ENCODE measurements at places on chromosomes 6 and 20.

GRCh38 chr6:3284436-3284876 is 25.7 kb downstream of the PSMG4 start:
- DNase-seq = no peak

DNA sequence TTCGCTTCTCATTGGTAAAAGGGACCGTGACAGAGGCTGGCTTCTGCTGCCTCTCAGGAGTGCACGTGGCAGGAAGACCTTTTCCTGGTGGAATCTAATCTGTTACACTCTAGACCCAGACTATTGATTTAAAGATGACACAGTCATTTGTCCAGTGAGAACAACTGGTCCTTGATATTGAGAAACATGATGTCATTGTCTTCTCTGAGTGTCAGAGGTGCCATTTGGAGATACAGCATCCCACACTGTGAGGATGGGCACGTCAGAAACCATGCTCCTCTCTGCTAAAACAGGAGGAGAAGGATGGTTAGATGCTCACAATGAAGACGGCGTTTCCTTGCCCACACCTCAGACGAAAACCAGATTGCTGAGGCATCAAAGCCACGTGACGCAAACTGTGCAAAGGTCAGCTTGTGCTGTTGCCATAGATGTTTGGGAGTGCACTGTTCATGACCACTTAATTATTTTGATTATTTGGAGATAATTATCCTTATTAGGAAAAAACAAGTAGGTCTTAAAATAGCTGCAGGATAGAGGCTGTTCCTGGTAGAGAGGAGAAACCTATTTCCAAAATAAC is 169.0 kb downstream of the SMOC2 start:
- no peak for DNase-seq

DNA sequence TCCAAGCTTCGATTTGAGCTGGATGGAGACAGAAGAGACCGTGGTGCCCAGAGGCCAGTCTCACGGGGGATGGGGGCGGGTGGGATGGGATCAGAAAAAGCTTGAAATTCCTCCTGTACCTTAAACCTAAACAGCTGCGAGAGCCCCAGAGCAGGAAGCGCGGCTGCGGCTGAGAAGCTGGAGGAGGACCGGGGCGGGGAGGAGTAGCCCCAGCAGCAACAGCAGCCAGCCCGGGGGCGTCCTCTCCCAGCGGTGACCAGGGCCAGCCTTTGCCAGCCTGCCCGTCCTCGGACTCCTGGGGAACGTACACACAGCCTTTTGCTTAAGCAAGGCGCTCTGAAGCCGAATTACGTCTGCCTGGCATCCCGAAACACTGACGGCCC is 17.4 kb upstream of the PRDM13 start:
- DNase-seq = no peak

- DNase-seq = no peak
Observed at GRCh38 chr6:2669067-2669700, 81.5 kb downstream of the MYLK4 start.

- no peak for DNase-seq
Observed at GRCh38 chr20:32477594-32478512, 107.3 kb downstream of the NOL4L start.

DNA sequence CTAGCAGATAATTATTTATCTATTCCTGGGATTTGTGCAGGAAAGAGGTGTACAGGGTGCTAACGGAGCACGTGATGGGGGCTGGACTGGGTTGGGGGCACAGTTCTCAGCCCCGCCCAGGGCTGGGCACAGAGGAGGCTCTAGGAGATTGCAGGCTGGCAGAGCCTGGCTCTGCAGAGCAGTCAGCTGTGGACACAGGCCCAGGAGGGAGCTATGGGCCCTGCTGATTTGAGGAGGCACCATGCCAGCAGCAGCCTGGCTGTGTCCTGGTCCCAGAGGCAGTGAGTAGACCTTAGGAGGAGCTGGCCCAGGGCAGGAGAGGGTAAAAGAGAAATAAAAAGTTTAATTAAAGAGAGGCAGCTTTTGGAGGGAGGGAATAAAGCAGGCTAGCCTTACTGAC is 19.3 kb downstream of the MAFB start:
- DNase-seq = no peak

DNA sequence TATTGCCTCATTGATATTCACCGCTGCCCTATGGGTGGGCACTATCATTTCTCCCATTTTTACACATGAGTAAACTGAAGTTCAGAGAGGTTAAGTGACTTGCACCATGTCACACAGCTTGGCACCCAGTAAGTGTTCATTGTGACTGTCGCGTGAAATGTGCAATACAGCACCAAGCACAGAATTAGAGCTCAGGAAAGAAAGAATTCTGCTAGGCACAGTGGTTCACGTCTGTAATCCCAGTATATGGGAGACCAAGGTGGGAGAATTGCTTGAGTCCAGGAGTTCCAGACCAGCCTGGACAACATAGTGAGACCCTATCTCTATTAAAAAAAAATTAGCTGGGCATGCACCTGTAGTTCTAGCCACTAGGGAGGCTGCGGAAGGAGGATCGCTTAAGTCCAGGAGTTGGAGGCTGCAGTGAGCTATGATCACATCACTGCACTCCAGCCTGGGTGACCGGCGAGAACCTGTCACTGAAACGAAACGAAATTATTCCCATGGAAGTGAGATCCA is 626 bp downstream of the SLC13A3 start:
- DNase-seq = no peak

DNA sequence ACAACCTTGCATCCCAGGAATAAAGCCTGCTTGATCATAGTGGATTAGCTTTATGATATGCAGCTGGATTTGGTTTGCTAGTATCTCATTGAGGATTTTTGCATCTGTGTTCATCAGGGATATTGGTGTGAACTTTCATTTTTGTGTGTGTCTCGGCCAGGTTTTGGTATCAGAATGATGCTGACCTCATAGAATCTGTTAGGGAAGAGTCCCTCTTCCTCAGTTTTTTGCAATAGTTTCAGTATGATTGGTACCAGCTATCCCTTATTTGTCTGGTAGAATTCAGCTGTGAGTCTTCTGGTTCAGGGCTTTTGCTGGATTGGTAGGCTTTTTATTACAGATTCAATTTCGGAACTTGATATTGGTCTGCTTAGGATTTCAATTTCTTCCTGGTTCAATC is 132.5 kb downstream of the ZFAND3 start:
- DNase-seq = no peak

GRCh38 chr20:63361519-63362435 is 628 bp upstream of the CHRNA4 start:
- DNase-seq = no peak

- DNase-seq = no peak
Observed at GRCh38 chr20:24040896-24041459, 52.4 kb upstream of the GGTLC1 start.

GRCh38 chr6:16205377-16206144 is 32.8 kb upstream of the GMPR start:
- no peak for DNase-seq

- DNase-seq = no peak
Observed at GRCh38 chr6:44257753-44258324, 511 bp upstream of the SLC35B2 start.

GRCh38 chr6:85866758-85867401 is 224.2 kb upstream of the SYNCRIP start:
- DNase-seq = no peak

DNA sequence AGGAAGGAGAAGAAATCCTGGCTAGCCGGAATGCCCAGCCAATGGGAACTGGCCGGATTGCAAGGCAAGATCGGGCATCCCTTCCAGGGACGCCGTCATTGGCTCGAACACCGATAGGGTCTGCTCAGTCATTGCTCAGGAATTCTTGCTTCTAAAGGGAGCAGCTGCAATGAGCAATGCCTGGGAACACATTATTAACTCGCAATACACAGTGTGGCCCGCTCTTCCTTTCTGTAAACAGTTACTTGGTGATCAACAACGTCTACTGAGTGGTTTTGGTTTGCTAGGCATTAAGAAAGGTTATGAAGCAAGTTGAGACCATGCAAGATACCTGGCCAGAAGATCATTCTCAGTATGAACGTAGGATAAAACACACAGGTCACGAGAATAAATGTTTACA is 165.4 kb upstream of the CITED2 start:
- no peak for DNase-seq

- no peak for DNase-seq
Observed at GRCh38 chr6:134415656-134416055, 97.7 kb upstream of the SGK1 start.

- peak; percentile 16 for DNase-seq
Observed at GRCh38 chr6:148144917-148145521, 197.6 kb upstream of the SASH1 start.

DNA sequence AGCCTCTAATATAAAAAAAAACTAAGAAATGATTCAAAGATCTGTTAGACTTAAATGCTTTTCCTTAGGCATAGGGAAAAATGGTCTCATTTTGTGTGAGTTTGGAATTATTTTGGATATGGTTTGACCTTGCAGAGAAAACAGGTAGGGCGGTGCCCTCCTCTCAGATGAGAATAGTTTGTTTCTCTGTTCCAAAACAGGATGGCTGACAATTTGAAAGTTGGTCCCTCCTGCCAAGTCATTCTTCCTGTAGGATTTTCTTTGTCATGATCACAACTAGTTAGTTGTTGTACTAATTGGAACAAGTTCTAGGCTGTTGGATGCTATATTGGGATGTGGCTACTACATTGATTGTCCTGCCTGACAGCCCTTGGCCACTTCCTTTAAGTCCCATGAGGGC is 108.6 kb downstream of the BCKDHB start:
- no peak for DNase-seq

DNA sequence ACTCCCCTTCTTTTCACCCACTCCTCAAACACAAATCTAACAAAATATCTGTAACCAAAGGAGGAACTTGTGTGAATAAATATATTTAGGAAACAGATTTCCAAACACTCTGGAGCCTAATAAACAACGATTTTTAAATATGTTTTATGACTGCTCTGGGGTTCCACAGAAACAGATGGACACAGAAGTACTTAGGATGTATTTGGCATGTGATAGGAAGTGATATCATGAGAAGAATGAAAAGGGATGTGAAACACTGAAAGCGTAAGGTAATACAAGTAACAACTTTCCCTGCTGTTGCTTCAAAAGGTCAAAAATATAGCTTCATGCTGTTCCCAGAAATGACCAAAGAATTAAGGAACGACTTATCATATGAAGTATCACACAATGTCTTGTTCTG is 26.1 kb upstream of the ENPP1 start:
- no peak for DNase-seq

- DNase-seq = no peak
Observed at GRCh38 chr6:139941826-139942225, 567.4 kb upstream of the CITED2 start.

- DNase-seq = no peak
Observed at GRCh38 chr6:30810813-30811339, 66.5 kb upstream of the IER3 start.

GRCh38 chr6:139833592-139833991 is 459.1 kb upstream of the CITED2 start:
- no peak for DNase-seq

DNA sequence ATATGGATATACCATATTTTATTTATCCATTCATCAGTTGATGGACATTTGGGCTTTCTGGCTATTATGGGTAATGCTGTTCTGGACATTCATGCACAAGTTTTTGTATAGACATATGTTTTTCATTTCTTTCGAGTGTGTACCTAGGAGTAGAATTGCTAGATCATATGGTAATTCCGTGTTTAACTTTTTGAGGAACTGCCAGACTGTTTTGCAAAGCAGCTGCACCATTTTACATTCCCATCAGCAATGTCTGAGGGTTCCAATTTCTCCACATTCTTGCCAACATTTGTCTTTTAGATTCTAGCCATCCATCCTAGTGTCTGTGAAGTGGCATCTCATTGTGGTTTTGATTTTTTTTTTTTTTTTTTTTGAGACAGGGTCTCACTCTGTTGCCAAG is 20.8 kb downstream of the SRC start:
- no peak for DNase-seq

- DNase-seq = no peak
Observed at GRCh38 chr20:18989736-18990474, 176.3 kb downstream of the SCP2D1 start.

- no peak for DNase-seq
Observed at GRCh38 chr6:145336119-145336518, 399.2 kb downstream of the EPM2A start.

DNA sequence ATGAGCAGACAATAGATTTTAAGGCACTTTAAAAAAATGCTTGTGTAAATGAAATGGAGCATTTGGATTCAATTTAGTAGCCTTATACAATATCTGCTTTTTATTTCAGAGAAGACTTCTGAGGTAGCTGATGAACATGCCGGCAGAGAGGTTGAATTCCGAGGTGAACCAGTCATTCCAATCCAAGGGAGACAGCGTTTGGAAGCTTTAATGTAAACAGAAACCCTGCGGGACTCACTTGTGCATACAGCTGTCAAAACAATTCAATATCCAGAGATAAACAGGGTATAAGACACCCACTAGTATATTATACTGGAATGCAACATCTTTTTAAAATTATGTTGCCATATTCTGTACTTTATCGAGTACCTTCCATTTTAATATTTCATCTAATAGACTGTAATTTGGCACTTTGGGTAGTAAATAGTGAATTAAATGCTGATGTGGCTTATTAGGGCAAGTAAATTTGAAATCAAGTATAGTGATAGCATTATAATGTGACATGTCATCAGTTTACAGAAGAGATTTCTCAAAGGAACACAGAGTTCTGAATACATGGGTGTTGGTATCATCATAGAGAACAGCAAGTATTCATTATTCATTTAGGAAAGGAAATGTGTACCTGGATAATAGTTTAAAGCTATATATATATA is 347.7 kb downstream of the PRKN start:
- DNase-seq = no peak

- no peak for DNase-seq
Observed at GRCh38 chr6:120869397-120869796, 464.9 kb downstream of the TBC1D32 start.

DNA sequence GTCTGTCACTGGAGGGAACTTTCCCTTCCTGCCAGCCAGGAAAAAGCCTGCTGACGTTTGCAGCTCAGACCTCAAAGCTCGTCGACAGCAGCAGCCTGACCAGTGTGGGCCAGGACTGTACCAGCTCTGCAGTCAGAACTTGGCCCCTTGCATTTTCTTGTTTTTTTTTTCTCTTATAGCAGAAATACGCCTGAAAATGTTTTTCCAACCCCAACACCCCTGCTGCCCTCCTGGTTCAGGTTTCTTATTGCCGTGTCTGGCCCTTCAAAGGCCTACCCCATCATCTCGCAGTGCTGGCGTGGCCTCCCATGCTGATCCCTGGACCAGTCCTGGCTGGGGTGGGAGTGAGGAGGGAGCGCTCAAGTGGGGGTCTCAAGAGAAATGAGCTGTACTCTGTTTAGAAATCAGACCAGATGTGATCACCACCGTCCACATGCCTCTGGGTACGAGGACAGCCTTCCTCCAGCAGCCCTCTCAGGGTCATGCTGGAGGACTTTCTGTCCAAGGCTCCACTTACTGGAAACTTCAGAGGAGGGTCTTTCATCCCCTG is 169.0 kb downstream of the FOXC1 start:
- no peak for DNase-seq

- DNase-seq = no peak
Observed at GRCh38 chr20:1894471-1894950, 696 bp upstream of the SIRPA start.

Data from stimulated activated CD8-positive, alpha-beta memory T cell treated with anti-CD3 and anti-CD28 coated beads, Interleukin-7, amount 100 ng/mL, for 1 hour (primary cell).